ENCODE measurements at places on chromosomes 7 and 10.

DNA sequence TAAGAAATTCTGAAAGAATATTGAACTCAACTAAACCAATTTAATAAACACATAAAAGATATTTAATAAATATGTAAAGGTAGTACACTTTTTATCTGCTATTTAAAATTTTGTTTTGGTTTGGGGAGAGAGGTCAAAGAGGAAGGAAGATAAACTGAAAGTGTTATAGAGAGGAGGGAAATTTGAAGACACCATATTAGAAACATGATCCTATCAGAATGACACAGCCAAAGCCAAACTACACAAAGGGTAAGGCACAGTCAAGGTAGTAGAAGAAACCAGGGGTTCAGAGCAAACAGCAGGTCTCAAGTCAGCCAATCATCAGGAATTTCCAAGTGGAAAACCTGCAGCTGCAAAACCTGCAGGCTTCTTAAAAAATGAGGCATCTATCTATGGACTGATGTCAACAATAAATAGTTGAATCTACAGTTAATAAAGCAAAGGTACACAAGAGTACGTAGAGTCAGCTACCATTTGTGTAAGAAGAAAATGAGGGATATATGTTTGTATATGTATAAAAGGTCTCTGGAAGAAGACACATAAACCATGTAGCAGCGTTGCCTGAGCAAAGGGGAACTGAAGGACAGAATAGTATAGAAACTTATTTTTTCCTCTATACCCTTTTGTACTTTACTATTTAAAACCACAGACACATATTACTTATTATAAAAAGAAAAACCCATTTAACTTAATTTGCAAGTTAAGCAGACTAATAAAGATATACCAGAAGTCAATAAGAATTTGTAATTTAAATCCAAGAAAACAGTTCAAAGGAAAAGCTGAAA is 10.0 kb downstream of the ZNF800 start:
- DNase-seq, result no peak

DNA sequence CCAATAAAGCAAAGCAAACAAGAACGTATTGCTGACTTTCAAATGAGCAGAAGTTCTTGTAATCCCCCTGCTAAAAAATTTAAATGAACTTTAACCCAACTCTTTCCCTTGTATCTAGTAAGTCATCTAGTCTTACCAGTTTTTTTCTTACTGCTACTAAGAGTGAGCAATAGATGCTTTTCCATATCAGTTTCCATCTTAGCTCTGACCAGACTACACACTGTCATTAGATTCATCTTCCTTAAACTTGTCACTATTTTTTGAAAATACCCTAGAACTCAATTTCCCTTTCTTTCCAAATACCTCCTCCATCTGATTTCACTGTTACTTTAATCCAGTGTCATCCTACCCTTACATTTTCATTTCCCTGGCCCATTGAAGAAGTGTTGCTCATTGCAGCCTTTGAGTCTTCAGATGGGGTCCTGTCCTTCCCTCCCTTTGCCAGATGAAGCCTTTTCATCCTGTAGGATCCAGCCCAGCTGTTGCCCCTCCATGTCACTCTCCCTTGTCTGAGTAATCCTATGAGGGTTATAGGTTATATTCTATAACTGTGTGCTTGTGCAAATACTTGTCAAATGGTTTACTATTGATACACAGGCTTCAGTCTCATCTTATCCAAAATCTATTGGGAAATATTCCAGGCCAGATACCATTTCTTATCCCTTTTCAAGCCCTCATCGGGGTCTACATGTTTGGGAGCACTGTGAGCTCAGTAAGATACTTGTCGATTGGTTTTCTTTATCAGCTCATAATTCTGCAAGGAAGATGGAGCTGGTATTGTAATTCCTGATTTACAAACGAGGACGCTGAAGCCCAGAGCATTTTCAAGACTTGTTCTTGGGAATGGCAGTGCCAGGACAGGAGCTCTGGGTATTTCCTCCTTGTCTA is 51.5 kb upstream of the ITGB1 start:
- no peak for DNase-seq

DNA sequence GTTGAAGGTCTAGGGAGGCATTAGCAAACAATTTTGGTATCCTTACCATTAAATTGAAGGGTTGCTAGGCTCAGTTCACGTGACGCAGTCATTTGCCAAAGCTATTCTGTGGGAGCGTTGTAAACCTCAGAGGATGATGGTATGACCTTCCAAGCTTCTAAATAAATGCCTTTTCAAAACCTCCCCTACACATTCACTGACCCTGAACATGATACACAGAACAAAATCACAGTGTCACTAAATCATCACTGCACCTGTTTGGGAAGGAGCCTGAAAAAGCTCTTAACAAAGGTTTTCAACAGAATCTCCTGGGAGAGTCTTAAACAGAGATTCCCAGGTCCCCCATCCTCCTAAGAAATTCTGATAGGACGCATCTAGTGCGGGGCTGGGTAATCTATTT is 13.2 kb upstream of the CCDC172 start:
- no peak for DNase-seq

DNA sequence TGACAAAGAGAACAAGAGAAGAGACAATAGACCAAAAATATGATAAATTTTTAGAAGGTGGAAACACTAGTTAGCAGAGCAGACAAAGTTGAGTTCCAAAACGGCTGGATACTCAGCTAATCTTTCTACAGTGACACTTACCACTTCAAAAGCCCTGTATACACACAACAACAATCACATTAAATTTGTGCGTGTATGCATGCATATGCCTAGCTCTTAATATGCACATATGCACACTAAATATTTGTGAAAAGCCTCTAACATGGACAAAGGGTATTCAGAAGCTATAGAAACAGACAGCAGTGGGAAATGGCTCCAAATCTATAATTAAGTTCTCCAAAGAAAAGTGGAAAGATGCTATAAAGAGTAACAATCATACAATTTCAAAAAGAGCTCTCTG is 476.4 kb downstream of the HTR7 start:
- DNase-seq, result no peak

DNA sequence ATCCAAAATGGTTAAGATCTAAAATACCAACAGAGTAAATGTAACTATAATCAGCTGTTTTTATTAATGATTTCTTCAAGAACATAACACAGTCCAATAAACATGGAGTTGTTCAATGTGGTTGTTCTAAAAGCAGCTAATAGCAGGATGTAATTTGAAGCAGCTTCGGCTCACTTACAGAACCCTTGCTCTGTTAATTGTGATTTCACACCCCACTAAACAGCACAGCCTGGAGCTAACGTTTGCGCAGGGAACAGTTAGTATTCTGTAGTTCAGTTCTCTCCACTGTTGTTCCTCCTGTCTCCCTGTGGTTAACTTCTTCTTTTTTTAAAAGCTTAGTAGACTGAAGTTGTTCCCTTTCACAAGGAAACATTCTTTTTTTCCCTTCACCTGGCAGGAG is 104.0 kb downstream of the GRM3 start:
- DNase-seq, result no peak

- no peak for DNase-seq
These were observed 58.6 kb upstream of the RELN start for GRCh38 chr7:104048055-104048454.

DNA sequence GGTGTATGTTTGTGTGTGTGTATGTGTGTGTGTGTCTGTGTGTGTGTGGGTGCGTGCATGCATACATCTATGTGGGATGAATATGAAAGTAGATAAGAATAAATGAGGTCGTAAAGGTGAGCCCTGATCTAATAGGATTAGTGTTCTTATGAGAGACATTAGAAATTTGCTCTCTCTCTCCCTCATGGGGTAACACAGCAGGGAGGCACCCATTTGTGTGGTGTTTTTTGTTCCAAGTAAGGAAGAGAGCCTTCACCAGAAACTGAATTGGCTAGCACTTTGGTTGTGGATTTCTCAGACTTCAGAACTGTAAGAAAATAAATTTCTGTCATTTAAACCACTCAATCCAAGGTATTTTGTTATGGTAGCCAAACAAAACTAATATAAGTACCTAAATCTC is 353.7 kb upstream of the CHRM2 start:
- DNase-seq, result no peak

DNA sequence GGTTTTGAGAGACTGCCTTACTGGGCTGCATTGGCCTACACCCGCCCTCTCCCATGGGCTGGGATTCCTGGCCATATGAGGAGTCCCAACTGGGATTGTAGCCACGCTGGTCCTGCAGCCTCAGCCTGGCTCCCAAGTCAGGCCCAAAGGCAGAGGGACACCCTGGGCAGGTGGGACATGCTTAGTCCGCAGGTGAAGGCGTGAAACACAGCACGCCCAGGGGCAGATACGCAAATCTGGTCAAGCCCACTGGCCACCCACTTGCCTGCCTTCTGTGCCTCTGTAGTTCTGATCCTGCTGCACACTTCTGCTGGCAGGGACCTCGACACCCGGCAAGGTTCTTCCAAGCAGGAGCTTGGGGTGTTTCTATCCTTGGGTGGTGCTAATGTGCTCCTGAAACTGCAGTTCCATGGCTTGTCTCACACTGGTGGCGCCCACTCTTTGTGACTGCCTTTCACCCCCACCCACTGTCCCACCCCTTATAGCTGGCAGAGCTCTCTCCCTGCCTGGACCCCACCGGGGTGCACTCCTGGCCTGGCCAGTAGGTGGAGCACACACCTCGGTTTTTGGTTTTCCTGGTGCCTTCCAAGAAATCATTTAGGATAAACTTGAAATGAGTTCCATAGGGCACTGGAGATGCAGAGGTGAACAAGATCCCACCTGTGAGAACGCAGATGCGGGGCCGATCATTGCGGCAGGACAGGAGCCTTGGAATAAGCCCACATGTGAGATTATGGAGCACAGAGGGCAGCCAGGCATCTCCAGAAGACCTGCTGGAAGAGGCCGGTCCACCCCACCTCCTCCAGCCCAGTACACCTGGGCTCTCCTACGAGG is 47.9 kb downstream of the MKI67 start:
- peak; percentile 34 for DNase-seq

GRCh38 chr7:100357131-100357561 is 771 bp upstream of the PILRB start:
- DNase-seq, result no peak

DNA sequence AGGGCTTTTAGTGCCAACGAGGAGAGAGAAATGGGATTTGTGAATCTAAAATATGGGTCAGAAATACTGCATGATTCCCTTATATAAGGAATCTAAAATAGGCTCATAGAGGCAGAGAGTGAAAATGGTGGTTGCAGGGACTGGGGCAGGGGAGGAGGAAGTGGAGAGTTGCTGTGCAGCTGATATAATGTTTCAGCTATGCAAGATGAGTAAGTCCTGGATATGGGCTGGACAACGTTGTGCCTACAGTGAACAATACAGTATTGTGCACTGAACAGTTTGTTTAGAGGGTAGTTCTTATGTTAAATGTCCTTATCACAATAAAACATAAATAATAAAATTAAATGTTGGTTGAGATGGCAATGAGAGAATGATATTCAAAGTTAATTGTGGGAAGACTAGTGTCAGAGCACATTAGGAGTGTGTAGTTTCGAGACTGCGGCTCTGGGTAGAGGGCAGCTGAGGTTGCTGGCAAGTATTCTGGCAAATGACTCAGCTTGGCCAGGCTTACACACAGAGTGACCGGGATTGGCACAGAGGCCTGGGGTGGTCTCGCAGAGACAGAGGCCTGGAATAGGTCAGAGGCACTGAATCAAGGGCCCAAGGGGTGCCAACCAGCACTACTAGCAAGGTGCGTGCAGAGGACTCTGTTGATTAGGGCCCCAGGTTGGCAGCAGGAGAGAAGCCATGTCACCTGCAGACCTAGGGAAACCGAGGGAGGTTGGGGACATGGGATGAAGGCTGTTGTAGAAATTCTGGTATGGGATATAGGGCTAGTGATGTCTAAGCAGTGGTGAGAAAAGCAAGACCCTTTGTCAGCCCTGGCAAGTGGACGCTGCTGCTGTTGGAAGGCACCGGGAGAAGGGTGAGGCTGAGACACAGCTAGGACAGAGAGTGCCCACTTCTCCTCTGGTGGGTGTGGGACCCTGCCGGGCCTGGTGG is 2.8 kb upstream of the DEPP1 start:
- DNase-seq, result no peak

GRCh38 chr7:47500103-47500563 is 81.8 kb downstream of the TNS3 start:
- no peak for DNase-seq

DNA sequence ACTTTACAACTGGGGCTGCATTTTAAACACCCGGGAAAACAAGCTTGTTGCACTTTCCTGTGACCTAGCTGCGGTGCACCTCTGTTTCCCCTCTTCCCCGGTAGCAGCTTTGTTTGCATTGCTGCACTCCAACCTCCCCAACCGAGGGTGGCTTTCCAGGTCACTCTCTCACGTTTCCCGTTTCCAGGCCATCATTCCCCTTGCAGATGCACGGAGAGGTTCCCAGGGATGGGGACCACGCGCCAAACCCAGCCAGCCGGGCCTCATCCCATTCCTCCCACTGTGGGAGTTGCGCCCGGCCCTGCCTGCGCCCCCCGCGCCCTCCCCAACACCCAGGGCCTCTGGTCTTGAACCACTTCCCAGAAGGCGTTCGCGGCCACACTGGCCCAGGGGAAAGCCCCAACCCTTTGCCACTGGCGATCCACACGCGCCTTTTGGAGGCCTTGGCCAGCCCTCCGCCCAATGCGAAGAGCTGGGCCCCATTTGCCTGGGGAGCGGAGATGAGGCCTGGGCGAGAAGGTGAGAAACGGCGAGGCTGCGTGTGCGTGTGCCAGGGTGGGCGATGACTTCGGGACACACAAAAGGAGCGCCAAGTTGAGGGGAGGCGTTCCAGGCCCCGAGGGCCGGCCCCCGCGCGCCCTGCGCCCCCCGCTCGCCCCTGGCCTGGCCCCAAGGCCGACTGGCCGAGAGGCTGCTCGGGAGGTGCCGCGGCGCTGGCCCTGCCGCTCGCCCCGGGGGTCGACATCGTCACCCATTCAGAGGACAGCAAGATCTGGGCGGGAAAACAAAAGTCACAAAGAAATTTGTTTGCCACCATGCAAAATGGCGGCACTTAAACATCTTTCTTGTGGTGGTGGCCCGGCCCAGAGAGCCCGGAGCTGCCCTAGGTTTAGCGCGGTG is 15.9 kb downstream of the SKIDA1 start:
- DNase-seq, result no peak

DNA sequence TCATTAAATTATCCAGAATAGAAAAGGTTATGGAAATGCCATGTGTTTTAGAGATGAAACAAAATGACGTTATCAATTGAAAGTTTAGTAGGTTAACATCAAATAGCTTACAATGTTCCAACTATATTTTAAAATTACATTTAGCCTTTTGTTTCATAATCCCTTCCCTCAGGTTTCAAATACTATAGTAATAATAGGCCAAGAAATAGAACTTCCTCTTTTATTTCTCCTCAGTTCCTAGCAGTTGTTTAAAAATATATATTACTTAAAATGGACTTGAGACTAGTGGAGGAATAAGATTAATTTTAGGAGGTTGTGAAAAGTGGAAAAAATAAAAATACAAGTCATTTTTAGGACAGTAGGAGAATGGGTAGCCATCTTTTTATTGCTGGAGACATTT is 16.4 kb upstream of the PDSS1 start:
- no peak for DNase-seq

DNA sequence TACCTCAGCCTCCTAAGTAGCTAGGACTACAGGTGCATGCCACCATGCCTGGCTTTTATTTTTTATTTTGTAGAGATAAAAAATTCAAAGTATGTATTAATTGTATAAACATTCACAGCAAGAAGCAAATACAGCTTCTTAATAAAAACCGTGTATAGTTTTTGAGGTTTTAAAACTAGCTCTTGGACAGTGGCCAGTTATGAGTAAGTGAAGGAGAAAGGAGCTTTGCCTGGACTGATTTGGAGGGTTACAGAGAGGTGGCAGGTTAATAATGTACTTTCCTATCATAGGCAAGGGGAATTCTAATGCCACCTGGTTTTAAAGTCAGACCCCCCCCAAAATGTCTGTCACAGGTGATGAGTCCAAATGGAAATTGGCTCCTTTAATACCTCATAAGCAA is 43.4 kb downstream of the ZNRF2 start:
- DNase-seq, result no peak

All from GM19239 (cell line).